ENCODE measurements at places on chromosomes 6 and 20.

GRCh38 chr6:109291902-109292301, 90.4 kb downstream of the CD164 start:
- DNase-seq: no peak

GRCh38 chr6:47308198-47308517, 1.5 kb downstream of the TNFRSF21 start:
- DNase-seq: no peak

DNA sequence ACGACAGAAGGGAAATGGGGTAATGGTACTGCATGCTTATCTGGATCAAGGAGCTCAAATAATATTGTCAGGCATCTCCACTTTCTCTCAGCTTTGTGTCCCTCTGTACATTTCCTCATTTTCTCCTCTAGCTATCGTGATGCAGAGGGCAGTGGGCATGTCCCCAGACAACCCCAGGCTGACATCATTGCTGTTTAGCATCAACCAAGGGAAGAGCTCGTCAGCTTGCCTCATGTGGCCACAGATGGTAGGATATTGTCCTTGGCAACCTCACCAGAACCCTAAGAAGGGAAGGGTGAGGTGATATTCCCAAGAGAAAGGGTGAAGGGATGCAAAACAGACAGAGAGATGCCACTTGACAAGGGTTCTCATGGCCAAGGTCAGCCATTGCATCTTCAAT, 58.3 kb downstream of the MAFB start:
- no peak for DNase-seq

- DNase-seq: no peak
Observed at GRCh38 chr6:135411339-135411738, 86.2 kb downstream of the AHI1 start.

GRCh38 chr6:2796861-2797260, 31.7 kb downstream of the WRNIP1 start:
- DNase-seq: no peak

DNA sequence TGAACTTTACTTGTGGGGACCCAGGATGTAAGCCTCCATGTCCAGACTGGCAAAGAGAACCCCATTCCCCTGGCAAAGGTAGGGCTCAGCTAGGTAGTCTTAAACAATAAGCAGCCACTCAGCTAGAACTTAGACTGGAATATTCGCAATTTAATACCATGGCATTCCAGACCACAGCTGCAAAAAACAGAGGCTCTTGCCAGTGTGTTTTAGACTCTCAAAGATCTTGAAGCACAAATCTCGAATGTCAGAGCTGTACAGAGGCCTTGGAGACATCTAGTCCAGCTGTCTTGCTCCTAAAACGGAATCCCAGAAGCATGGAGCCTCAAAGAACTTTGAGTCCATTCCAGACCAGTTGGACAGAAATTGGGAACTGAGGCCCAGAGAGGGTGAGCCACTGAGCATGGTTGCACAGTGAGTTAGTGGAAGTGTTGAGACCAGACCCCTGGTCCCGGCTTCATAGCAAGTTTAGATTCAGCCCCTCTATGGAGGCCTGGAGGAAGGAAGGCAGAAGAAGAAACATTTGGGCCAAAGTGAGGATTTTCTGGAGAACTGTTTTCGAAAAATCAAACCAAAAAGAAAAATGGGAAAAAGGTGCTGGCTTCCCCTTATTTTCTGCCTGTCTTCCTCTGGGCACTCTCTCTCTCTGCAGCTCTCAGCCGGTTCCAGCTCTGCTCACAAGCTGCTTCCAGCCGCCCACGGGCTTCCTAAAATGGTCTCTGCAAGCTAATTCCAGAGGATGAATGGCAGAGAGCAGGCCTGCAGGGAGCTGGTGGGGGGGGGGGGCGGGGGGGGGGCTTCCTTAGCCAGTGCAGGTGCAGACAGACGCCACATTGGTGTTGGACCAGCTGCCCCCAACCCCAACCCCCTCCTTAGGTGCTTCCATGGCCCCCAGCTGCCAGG, 32.4 kb downstream of the AAR2 start:
- no peak for DNase-seq

DNA sequence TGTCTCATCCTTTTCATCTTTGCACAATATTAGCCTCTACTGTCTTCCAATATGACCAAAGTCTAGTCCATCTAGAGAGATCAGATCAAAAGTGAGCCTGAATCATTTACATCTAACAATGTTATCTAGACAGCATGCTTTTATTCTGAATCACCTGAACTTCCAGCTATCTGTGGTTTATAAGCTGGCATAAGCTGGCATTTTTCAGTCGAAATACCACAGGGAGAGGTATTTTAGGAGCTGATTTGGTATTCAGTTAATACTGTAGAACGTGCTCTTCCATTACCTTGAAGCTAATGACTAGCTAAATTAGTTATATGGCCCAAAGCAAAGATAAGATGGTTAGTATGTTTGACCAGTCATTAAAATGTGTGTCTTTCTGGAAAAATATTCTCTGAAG, 188.3 kb upstream of the AGPAT4 start:
- DNase-seq: no peak

- DNase-seq: no peak
Observed at GRCh38 chr6:147087641-147088040, 116.6 kb upstream of the STXBP5 start.

GRCh38 chr6:130417951-130418350, 52.1 kb downstream of the TMEM200A start:
- DNase-seq: no peak

GRCh38 chr20:63492518-63492917, 6.4 kb downstream of the EEF1A2 start:
- DNase-seq: no peak

- no peak for DNase-seq
Observed at GRCh38 chr6:125884634-125885371, 71.8 kb upstream of the HINT3 start.
